ENCODE measurements at places on chromosomes 7 and 10.

- DNase-seq, result no peak
These were observed 287.6 kb downstream of the LRMDA start for GRCh38 chr10:75718991-75719390.

- DNase-seq, result peak; percentile 6
These were observed at the start of gene CARD11 for GRCh38 chr7:3043544-3044371. CARD11 (minus strand) TSS chr7:3043867; CDS start chr7:2958506, 85,361 bp downstream.

DNA sequence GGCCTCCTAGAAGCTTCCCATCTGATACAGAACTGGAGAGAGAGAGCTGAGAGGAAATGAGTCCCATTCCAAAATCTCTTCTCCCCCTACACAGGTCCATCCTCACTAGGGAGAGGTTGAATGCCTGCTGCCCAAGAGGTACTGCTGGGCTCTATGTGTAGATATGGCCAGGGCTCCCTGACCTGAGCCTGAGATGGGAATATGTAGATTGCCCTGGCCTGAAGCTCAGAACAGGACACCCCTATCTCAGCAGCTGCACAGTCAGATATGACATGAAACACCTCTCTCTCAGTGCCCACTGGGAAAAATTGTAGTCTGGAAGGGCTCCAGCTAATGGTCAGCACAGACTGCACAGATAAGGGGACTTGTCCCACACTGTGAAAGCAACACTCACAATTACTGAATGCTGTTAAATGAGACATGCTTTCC lies 3.1 kb upstream of the IFIT1B start:
- no peak for DNase-seq

GRCh38 chr10:45370202-45370955 lies 3.6 kb upstream of the ALOX5 start:
- no peak for DNase-seq

- no peak for DNase-seq
These were observed 35.3 kb upstream of the ZNF488 start for GRCh38 chr10:47419421-47419820.

GRCh38 chr7:113710310-113711096 lies 208.3 kb downstream of the PPP1R3A start:
- no peak for DNase-seq

- DNase-seq, result no peak
These were observed 33.8 kb upstream of the SMKR1 start for GRCh38 chr7:129468547-129468946.

GRCh38 chr10:128027822-128028507 lies 98.3 kb downstream of the MKI67 start:
- DNase-seq, result no peak

GRCh38 chr7:36286226-36286625 lies 103.4 kb upstream of the ANLN start:
- peak; percentile 31 for DNase-seq

DNA sequence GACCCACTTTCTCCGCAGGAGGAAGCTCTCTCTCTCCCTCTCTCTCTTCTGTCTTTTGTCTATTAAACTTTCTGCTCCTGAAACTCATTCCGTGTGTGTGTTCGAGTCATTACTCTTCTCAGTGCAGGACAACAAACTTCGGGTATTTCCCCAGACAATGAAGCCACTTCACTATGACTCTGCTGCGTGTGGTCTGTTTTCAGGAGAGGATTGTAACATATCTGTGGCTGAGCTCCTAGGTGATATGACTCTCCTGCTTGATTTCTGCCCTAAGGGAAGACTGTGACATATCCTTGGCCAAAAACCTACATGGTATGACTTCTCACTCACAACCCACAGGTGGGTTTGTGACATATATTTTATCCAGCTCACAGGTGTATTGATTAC lies 39.9 kb upstream of the ZNF107 start:
- no peak for DNase-seq

DNA sequence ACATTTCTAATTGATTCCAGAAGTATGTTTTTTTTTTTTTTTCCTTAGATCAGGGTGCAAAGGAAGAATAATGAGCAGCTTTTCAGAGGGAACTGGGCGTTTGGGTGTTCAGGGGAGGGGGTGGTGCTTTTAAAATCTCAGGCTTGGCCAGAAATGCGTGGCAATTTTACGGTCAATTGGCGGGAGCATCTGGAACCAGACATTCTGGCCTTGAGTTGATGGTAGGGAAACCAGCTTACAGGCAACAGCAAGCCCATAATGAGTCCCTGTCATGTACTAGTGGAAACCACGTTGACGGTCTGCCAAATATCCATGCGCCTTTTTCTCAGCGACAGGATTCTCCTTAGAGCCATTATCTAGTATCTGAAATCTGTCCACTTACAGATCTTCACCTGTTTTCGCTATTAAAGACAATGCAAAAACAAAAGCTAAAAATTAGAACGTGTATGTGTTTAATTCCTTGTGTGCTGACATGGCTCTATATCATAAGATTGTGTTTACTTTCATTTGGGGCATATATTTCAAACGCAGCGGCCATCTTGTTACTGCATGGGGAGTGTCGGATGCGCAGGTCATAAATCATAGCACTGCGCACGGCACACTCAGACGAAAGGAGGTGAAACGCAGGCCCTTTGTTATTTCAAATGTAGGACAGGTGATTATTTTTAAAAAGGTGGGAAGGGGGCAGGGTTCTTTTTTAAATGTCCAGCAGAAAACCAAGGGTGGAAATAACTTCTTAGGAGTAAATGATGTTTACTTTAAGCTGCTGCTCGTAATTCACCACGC lies 209.2 kb downstream of the AGMO start:
- DNase-seq, result no peak

DNA sequence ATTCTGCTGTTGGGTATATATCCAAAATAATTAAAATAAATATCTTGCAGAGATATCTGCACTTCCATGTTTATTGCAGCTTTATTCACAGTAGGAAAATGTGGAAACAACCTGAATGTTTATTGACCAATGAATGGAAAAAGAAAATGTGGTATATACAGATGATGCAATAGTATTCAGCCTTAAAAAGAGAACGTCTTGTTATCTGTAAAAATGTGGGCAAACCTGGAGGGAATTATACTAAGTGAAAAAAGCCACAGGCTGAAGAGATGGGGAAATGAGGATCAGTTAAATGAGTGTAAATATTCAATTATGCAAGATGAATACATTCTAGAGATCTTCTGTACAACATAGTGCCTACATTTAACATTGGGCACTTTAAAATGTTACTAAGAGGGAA lies 766.1 kb upstream of the IGFBP3 start:
- no peak for DNase-seq

DNA sequence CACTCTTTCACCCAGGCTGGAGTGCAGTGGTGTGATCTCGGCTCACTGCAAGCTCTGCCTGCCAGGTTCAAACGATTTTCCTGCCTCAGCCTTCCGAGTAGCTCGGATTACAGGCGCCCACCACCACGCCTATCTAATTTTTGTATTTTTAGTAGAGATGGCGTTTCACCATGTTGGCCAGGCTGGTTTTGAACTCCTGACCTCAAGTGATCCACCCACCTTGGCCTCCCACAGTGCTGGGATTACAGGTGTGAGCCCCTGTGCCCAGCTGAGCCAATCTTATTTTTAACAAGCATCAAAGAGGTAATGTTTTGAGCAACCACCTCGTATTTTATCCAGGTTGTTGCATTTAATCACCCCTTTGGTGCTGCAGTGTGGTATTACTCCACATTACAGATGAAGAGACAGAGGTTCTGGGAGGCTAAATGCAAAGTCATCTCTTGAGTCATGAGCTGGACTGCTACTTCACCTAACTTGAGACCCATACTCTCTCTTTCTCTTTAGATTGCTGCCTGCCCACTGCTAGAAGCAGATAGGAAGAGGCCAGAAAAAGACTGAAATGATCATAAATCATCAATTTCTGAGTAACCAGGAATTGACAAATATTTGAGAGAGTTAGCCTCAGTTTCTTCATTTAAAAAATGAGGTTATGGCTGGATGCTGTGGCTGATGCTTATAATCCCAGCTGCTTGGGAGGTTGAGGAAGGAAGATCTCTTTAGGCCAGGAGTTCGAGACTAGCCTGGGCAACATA lies 116.2 kb downstream of the CAMK1D start:
- no peak for DNase-seq

- DNase-seq, result no peak
These were observed 81.9 kb upstream of the CALN1 start for GRCh38 chr7:72493850-72494661.

DNA sequence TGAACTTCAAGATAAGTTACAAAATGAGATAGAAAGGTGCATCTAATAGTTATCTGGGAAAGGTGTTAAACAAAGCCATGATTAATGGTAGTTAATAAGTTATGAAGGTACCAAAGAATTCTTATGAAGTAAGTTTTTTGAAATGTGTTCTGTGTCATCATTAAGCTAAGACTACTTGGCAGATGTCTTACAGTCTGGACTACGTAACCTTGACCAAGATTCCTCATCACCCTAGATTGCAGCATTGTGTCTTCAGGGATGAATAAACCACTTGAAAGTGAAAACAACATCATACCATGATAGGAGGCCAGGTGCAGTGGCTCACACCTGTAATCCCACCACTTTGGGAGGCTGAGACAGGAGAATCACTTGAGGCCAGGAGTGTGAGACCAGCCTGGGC lies 48.2 kb downstream of the GOT1 start:
- DNase-seq, result no peak

- no peak for DNase-seq
These were observed 1634.5 kb upstream of the LRRTM3 start for GRCh38 chr10:65291286-65291685.

GRCh38 chr7:2325162-2325561 lies 10.9 kb upstream of the SNX8 start:
- no peak for DNase-seq

DNA sequence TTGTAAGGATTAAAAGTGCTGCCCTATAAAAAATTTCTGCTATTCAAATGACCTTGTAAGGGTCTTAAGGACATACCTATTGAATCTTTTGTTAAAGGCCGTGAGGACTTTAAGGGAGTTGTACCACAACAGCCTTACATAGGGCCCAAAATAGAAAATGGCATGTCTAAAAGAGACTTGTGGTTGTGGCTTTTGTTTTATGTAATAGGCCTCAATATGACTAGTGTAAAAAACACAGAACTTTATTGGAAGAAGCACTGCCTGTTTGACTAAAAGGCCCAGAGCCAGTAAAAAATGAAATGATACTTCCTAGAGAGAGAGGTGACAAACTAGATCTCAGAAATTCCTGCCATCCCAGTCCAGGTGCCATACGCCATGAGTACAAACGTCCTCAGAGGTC lies 286.6 kb downstream of the SEMA3D start:
- DNase-seq, result no peak

GRCh38 chr10:112446055-112446854 lies 459 bp downstream of the ZDHHC6 start:
- DNase-seq, result no peak

DNA sequence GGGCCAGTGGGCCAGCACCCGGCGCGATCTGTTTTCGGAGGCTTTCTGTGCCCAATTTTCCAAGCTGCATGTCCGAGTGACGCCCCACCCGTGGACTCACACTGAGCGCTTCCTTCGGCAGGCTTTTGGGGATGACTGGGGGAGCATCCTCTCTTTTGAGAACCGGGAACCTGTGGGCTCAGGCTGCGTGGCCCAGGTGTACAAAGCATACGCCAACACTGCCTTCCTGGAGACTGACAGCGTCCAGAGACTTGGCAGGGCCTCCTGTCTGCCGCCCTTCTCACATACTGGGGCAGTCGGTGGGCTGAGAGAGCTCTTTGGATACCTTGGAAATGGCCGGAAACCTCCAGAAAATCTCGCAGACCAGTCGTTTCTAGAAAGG lies 1.0 kb downstream of the ADCK2 start:
- no peak for DNase-seq

- DNase-seq, result no peak
These were observed 11.3 kb downstream of the KCNIP2 start for GRCh38 chr10:101832325-101832771.

DNA sequence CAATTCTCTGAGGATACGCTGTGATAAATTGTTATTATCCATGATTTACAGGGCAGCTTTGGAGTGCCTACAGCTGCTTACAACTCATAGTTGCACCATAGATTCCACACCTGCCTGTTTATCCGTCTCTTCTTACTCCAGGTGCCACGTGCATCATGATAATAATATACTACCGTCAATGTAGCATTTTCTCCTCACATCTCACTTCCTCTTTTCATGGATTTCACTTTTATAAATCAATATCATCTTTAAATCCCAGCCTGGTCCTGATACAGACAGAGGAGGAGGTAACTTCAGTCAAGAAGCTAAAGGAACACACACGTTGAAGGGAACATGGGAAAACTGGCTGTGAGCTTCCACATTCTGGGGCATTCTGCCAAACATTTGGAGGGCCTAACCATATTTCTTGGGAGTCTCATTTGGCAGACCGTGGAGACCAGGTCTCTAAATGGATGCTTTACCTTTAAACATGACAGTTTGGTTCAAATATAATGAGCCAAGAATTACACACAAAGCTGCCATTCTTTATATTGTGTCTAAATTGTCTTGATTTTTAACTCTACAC lies 2.4 kb downstream of the CH25H start:
- no peak for DNase-seq

DNA sequence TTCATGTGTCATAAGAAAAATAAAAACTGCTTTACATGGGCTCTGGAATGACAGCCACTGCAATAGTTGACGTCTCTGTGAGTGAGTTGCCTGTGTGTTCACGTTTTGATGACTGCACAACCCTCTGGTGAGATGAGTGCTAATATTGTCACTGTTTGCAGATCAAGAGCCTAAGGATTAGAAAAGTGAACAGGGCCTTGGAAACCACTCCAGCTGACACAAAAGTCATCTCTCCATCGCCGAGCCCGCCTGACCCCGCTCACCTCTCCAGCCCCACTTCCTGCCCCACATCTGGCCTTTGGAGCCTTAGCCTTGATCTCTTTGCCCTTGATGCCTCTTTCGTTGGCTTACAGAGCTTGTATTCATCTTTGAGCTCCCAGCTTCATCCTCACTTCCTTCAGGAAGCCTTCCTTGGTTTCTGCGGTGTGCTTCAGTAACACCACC lies 351.7 kb downstream of the TCERG1L start:
- no peak for DNase-seq

GRCh38 chr10:51382181-51382580 lies 307.9 kb downstream of the PRKG1 start:
- DNase-seq, result no peak

GRCh38 chr10:32308027-32308603 lies 38.8 kb downstream of the EPC1 start:
- DNase-seq, result no peak

- DNase-seq, result no peak
These were observed 12.4 kb downstream of the CPA5 start for GRCh38 chr7:130356876-130357611.

DNA sequence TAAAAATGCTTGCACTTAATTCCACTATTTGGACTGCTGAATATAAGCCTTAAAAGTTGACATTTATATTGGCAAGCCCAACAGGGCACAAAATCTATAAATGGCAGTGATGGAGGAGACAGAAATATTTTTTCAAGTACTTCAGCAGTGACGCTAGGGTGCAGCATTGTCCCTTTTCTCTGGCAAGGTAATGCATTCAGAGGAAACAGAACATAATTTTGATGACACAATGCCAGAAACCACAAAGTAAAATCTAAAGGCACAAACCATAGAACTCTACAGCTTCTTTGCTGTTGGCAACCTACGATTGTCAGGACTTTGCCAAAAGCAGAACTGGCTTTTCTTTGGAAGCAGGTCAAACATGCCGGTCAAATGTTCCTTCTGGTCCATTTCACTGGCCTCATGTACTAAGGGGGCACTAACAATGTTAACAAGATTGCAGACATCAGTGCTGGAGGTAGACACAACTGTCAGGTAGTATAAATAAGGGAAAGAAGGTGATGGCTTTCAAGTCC lies 30.9 kb upstream of the FAM133B start:
- peak; percentile 72 for DNase-seq
